NCI-H2081 (cell line): ENCODE measurements at places on chromosomes 7 and 10.
A peak's percentile ranks its signal among the peaks of the same experiment; 100 is the strongest.

- DNase-seq = no peak
Observed at GRCh38 chr7:87105401-87105800, 45.9 kb upstream of the ELAPOR2 start.

GRCh38 chr7:70761711-70762328 lies 370.1 kb upstream of the GALNT17 start:
- no peak for DNase-seq

GRCh38 chr10:101067356-101068083 lies 5.7 kb downstream of the KAZALD1 start:
- DNase-seq = peak; percentile 53

- DNase-seq = no peak
Observed at GRCh38 chr7:1545417-1546246, 10.4 kb downstream of the TMEM184A start.

DNA sequence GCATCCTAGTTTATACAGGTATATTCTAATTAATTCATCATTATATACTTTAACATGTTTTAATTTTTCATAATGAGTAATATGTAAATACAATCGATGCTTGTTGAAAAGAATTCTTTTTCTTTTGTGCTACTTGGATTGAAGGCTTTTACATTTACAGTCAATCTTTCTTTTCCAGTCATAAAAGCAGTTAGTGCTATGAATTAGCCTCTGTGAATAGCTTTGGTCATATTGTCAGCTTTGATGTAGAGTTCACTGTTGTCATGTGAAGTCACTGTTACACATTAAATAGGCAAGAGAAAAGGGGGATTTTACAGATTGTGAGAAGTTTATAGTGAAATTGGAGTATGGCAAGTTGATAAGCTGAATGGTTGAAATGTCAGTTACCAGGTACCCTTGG lies 103.3 kb upstream of the FAM133B start:
- DNase-seq = no peak

- no peak for DNase-seq
Observed at GRCh38 chr7:47405921-47406800, 175.8 kb downstream of the TNS3 start.

DNA sequence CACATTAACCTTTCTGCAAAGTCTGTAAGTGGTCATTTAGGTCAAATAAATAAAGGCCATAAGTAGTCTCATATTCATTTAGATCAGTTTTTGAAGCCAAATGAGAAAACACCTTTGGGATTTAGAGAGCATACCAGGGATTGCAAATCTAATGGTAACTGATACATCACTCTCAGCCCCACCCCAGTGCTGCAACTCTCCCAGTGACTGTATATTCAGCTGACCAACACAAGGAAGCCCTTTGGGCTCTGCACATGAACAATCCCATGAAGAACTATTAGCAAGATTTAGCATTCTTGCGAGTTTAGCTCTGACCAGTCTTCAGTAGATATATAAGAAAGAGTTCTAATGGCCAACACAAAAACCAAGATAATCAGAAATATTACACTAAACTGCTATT lies 252.3 kb downstream of the CSTF2T start:
- no peak for DNase-seq
